ENCODE measurements at places on chromosomes 2 and 18.

- DNase-seq = no peak
These were observed 184.9 kb downstream of the MYT1L start for GRCh38 chr2:2146220-2146619.

DNA sequence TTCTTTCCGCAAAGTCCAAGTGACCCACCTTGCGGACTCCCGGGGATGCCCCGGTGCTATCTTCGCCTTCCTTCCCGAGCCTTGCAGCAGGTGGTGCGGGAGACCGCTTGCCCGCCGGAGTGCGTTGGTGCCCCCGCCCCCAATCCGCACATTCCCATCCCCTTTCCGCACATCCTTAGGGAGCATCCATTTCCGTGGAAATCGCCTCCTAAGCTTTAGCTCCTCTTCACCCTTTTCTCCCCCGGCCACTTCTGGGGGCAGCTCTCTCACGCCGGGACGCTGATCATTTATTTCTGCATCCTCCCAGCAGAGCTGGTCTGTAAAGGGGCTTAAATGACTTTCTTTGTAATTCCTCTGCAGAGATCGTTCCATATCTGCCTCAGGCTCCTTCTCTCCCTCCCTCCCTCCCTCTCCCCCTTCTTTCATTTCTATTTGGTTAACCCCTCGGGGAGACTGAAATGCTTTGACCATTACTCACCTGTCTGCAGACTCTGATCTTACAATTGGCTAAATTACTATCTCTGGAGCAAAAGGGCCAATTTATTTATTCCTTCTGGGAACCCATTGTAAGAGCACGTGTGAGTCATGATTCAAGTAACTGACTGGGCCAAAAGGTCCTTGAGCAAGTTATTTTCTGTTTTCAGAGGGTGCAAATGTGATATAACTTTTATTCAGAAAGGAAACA, 1.3 kb upstream of the LYPD1 start:
- DNase-seq = no peak

GRCh38 chr2:186575302-186575701, 14.6 kb upstream of the ITGAV start:
- no peak for DNase-seq

DNA sequence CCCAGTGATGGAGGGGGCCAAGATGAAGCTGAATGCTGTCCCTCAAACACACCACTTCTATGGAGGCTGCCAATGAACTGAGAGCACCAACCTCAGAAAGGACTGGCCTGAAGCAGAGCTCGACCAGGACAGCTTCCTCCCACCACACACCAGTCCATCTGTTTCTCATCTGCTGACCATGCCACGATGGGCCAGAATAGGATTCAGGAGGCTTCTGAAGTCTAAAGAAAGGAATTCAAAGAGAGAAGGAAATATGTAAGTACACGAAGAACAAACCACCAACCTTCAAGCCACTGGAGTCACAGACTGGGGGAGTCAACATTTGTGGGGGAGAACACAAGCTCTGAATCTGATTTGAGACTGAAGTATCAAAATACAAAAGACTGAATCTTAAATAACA, 157.6 kb upstream of the CCDC68 start:
- no peak for DNase-seq

DNA sequence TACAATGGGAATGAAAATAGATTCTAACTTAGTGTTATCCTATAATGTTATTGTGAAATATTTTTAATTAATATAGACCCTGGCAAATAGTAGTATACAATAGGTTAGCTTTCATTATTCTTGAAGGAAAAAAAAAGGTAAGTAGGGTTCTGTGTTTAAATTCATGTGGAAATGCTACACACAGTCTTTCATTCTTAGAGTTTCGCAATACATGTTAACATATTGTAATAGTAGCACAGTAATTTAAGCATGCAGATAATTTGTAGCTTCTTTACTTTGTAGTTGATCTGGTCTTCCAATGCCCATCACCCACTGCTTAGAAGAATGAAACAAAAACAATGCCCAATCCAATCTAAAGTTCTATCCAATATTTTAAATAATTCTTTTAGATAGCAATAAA, 54.8 kb upstream of the MSTN start:
- no peak for DNase-seq

GRCh38 chr2:217523286-217523685, 479.5 kb downstream of the TNS1 start:
- DNase-seq = no peak

DNA sequence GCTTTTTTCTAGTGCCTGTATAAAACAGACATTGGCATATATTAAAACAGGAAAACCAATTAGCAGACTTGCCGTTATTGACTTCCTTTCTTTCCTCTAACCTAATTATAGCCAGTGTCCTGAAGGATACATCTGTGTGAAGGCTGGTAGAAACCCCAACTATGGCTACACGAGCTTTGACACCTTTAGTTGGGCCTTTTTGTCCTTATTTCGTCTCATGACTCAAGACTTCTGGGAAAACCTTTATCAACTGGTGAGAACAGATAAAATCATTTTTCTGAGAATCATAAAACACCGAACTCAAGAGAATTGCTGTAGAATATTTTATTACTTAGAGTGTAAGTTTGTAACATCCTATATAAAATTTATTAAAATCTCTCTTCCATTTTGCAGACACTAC, 74.3 kb downstream of the SCN2A start:
- DNase-seq = no peak

DNA sequence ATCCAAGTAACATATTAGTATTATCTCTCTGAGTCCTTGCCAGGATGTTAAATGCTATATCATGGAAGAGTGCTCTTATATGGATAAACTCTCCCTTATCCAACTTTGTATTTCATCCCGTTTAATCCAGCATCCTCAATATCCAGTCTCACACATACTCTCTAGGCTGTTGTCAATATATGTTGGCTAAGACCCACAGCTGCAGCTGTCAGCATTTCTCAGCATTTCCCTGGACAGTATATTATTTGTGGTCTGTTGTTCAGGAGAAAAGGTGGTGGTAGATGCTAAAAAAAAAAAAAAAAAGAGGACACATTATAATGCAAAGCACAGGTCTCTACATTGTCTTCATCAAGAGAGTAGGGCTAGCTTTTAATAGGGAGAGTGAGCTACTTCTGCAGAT, 1368.0 kb upstream of the ZEB2 start:
- no peak for DNase-seq

DNA sequence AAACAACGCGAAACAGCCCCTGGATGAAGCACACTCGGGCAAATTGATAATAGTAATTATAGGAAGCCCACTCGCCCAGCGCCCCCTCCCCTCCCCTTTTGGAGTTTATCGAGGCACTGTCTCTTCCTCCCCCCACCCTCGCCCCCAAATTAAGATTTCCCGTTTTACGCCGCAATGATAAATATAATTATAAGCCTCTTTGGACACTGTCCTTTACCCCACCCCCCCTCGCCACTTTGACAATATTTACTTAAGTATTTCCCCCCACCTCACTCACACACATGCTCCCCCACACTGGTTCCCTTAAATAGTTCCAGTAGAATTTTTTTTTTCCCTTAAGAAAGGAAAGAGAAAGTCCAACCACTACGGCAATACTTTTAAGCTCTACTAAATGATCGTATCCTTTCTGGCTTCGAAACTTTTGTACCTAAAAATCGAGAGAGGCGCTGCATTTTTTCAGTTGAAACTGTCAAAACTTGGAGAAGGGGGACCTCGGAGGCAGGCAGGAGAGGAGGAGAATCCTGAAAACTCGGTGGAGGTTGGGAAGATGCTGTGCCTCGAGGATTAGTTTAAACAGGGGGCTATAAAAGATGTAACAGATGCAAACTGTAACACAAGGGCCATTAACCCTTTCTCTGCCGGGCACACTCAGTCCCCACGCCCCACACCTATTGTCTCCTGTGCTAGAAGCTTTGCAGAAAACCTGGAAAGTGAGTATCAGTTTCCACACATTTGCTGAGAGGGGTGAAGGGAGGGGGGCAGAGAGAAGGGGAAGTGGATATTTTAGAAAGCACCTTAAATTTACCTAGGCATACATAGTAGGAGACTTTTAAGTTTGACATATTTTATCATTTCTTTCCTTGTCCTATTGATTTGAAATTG, 1.8 kb downstream of the ZEB2 start:
- peak; percentile 64 for DNase-seq

DNA sequence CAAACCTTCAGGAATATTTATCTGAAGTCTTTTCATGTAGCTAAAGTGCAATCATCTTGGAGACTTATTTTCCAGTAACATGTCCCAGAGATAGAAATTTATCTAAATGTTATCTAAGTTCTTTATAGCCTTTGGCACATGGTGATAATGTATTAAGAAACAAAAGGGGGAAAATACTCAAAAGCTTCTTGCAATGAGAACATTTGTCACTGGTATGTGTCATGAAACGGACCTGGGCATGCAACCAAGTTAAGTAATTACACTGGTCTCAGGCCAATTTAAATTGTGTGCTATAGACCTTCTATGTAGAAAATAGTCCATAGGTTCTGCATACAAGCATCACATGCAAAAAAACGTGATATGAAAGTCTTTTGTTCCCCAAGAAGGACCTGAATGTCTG, 136.2 kb downstream of the SLC8A1 start:
- no peak for DNase-seq

- no peak for DNase-seq
These were observed 880.6 kb upstream of the ID2 start for GRCh38 chr2:7801212-7801611.

GRCh38 chr2:145000376-145000775, 480.5 kb upstream of the ZEB2 start:
- DNase-seq = no peak

DNA sequence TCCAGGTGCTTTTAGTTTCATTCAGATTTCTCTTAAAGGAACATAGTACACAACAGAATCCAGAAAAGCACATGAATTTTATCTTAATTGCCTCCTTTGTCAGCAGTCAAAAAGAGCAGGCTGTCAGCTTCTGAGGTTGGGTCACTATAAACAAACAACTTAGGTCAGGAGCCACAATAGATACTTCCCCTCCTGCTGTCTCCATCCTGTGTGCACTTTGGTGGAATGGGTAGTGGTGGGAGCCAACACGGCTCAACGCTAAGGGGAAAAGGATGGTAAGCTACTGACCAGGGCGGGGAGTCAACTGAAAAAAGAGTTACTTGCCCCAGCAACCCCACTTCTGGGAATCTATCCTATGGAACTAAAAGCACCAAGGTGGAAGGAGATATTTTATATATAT, 121.9 kb downstream of the PAX3 start:
- DNase-seq = no peak

DNA sequence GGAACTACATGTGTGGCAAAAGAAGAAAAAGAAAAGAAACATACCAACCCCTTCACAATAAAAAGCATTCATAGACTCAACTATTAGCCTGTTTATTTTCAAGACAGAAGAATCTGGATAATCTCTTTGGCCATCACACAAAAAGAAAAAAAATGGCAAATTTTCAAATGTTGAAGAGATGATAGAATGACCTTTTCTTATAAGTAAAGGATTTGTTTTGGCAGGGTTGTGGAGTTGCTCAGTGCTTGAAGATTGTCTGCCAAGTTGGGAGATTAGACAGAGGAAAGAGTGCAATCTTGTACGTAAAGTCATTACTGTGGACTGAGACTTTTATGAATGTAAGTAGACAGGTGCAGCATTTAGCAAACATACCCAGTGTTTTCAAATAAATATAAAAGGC, 18.5 kb upstream of the FAM171B start:
- DNase-seq = no peak

DNA sequence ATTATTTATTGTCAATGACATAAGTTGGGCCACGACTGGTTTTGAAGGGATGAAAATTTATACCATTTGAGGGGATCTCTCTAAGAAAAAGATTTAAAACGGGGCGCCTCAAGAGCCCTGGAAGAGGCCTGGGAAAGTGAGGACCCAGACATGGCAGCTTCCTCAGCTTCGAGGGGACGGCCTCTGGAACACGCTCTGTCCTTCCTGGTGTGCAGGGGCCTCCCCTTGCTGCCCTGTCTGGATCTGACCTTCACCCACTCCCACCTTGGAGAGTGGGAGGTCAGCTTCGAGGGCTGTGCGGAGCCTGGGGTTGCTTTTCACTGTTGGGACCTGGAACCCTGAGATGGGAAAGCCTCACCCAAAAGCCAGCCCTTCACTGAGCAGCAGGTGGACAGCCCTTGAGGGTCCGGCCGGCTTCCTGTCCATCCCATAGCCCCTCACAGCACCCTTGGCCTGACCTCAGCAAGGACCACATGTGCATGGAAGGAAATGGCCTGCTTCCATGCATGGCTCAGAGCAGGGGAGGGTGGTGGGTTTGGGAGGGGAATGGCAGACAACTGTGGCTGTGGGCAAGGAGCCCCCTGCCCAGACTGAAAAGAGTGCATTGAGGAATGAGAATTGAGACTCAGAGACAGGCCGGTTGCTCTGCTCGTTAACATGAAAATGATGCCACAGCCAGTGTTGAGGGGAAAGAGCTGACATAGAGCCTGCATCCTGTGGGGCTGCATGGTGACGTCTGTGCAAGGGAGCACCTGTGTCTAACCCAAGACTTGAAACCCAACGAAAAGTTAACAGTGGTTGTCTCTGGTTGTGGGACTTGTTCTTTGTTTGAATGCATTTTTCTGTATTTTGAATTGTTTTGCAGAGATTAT, 16.3 kb downstream of the FBLN7 start:
- no peak for DNase-seq

DNA sequence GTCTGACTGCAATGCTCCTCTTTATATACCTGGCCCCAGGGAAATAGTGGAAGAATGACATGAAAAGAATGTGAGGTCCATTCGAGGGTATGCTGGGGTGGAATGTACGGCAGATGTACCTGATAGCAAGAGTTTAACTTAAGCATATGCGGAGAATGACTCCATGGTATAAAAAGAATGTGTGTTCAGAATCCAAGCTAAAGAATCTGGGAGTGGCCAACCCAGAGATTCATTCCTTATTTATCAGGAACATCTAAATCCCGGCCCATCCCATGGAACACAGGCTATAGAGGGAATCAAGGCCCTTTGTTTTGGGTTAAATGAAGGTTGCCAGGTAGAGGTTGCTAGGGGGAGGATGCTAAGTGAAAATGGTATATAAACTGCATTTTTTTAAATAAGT, 150.0 kb downstream of the ZNF385B start:
- no peak for DNase-seq

DNA sequence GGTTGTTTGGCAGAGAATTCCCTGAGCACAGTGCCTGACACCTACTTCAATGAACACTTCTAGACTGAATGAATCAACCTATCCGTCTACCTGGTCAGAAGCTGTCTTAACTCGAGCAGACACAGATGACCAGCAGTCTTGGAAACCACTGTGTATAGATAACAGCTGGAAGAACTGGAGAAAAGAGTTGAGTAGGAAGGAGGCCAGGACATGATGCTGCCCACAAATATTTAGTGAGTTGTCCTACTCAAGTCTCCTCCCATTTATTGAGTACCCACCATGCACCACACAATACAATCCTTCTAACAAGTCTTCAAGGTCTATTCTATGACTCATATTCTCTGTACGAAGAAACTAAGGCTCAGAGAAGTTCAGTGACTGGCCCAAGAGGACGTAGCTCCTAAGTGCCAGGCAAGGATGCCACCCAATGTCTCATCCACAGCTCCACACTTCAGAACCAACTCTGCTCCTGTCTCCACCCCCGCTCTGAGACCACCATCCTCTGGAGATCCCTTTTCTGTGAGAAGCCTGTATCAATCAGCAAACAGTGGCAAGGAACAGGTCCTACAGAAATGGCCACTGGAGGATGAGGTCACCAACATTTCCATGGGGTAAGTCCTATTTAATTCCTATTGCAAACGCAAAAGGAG, 62.2 kb downstream of the GALNT14 start:
- no peak for DNase-seq
